NCI-H2171 (cell line): ENCODE measurements at places on chromosomes 12 and 14.
A peak's percentile ranks its signal among the peaks of the same experiment; 100 is the strongest.

- DNase-seq: no peak
These were observed 1.3 kb downstream of the VASH1 start for GRCh38 chr14:76762411-76763095.

DNA sequence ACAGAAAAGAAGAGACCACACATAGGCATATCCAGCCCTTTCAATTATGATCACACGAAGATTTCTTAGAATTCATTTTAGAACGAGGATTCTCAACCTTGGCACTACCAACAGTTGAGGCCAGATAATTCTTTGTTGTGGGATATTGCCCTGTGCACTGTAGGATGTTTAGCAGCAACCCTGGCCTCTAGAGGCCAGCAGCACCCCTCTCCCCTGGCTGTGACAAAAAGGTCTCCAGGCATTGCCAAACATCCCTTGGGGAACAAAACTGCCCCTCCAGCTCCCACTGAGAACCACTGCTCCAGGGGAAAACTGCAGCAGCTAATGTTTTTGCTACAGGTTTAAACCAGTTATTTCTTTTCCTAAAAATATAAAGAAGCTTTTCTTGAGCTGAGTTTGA, 7.1 kb downstream of the NT5DC3 start:
- DNase-seq: no peak

DNA sequence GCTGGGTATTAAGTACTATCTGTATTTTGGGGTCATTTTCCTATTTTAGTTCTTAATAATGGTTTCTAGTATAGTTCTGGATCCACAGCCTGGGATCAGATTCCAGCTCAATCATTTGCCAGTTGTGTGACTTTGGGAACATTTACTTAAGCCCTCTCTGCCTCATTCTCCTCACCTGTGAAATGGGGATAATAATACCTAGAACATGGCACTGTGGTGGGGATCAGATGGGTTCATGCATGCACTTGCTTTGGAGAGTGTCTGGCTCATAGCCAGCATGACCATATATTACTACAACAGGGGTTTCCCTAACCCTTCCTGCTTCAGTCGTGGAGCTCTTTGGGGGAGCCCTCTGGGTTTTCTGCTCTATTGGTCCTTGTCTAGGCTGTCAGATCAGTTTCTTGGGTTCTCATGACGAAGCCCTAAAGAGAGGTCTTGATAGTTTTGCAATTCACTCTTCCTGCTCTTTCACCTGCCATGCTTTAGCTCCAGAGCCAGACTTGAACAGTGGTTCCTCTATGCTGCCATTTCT, 34.1 kb upstream of the SMOC1 start:
- DNase-seq: no peak

DNA sequence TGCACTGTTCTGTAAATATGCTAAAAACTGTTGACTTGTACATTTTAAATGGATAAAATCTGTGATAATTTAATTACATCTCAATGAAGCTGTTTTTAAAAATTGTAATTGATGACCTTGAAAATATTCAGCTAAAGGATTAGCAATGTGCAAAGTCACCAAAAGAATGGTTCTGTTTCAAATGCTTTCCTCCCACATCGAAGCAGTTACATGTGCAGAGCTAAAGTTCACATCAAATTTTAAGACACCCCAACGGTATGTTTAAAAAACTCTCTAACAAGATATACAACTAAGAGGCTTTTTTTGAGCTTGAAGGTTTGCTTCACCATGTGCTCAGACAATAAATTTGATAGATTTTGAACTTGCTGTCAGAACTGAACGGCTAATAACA, 114.6 kb upstream of the KRAS start:
- DNase-seq: no peak

DNA sequence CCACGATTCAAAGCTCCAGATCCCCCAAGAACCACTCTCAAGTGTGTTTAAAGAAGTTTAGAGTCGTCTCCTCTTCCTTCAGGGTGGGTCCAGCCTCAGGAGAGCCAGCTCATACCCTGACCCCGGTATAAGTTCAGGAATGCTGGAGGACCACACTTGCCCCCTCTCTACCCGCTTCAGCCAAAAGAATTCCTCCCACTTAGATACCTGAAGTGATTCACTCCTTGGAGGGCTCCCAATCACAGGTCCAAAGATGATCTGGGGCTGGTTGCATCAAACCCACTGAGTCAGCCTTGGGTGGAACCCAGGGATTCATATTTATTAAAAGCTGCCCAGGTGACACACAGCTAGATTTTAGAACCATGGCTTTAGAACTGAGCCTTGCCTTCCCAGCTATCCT, 133.5 kb upstream of the PARP11 start:
- no peak for DNase-seq

DNA sequence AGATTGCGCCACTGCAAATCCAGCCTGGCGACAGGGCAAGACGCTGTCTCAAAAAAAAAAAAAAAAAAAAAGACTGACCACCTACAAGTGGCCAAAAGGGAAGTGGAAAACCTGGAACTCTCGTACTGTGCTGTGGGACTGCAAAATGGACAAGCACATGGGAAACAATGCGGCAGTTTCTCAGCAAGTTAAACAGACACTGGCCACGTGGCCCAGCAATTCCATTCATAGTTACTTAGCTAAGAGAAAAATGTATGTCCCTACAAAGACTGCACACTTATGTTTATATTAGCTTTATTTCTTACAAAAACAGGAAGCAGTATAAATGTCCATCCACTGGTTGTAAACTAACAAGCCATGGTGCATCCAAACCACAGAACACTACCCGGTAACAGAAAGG, 5.6 kb downstream of the CHFR start:
- no peak for DNase-seq

GRCh38 chr12:33116284-33116683, 219.7 kb upstream of the PKP2 start:
- DNase-seq: no peak

DNA sequence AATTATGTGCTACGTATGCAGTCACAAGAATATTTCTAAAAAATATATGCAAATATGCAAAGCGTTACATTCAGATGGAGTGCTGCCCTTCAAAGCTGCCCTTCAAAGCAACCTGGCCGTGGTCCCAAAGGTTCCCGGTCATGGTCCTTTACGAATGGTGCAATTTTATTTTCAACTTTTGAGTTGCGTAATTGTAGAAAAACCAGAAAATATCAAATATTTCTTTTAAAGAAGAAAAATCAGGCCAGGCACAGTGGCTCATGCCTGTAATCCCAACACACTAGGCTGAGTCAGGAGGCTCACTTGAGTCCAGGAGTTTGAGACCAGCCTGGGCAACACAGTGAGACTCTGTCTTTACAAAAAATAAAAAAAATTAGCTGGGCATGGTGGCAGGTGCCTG, 21.4 kb downstream of the CLSTN3 start:
- no peak for DNase-seq

- no peak for DNase-seq
These were observed 31.5 kb downstream of the CAMKK2 start for GRCh38 chr12:121264951-121265515.

DNA sequence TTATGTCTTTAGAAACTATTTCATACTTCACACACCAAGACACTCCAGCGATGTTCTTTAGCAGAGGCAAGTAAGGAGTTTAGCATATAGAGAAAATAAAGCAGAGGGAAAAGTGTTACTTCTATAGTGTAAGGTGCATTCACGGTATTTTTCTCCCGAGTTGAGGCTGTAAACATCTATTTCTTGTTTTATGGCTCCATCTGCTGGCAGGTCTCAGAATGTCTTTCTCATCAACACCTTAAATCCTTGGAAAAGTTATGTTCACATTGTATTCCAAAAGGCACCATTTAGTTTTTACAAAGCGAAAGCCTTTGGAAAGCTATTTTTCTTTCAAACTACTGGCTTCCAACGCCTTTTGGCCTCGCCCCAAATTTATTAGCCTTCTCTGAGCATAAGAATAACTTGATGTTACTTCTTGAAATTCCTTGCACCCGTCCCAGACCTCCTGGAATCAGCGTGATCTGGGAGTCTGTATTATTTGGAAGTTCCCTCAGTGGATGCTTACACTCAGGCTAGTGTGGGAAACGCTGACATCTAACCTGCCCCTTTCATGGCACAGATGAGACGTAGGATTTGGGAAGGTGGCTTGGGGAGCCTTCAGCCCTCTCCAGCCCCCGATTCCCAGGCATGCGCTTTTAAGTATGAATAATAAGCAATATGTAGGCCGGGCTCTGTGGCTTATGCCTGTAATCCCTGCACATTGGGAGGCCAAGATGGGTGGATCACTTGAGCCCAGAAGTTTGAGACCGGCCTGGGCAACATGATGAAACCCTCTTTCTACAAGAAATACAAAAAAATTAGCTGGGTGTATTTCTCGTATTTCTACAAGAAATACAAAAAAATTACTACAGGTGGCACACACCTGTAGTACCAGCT, 1.9 kb upstream of the PIWIL1 start:
- peak; percentile 19 for DNase-seq

GRCh38 chr12:46910830-46911229, 85.0 kb upstream of the SLC38A4 start:
- DNase-seq: no peak

DNA sequence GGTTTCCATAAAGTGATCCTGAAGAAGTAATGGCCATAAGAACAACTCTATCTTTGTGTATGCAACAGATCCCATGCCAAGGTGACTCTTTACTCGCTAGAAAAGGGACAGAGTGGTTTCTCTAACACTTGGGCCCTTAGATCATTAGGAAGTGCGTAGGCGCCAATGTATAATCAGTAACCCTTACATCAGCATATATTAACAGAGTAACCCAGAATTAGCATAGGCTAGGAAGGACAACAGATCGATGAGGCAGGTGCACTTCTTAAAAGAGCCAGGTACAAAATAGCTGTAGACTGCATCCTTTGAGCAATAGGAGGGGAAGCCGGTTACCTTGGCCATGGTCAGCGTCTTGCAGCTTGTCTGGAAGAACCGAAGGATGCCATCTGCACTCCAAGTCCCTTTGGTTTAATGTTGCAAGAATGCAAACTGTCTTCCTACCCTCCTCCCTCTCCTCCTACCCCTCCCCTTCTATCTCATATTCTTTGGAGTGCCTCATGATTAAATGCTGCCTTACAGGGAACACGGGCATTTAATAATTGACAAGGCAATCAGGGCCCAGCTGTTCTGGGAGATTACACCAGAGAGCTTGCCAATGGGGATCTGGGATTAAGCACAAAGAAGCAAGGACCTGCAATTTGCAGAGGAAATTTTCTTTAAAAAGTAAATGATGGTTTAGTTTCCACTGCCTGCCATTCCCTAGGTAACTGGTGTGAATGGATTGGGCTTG, 8.0 kb downstream of the GSG1 start:
- no peak for DNase-seq

DNA sequence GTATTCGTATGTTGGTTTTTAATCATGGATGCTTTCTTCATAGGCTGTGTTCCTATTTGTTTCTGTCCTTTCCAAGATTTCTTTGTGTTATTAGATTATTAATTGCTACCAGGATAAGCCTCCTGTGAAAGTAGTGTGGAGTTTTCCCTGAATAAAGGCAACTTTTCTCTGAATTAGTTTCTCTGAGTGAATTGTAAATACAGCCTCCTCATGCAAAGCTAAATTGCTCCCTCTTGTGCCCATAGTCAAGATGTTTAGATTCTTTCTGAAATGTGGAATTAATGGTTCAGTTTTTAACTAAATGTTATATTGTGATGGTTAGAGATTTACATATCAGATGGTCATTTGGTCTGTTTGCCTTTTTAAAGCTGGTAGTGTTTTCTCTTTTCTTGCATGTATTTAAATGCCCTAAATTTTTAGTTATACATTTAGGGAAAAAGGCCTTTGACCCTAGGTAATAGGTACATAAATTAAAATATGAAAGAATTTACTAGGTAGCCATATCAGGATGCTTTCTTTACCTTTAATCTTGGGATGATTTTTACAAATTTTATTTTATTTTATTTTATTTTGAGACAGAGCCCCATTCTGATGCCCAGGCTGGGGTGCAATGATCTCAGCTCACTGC, 8.9 kb downstream of the APAF1 start:
- DNase-seq: peak; percentile 34
